ENCODE measurements at places on chromosomes 3 and 15.

GRCh38 chr3:9108876-9109567 lies 140.4 kb downstream of the SRGAP3 start:
- DNase-seq, result no peak

DNA sequence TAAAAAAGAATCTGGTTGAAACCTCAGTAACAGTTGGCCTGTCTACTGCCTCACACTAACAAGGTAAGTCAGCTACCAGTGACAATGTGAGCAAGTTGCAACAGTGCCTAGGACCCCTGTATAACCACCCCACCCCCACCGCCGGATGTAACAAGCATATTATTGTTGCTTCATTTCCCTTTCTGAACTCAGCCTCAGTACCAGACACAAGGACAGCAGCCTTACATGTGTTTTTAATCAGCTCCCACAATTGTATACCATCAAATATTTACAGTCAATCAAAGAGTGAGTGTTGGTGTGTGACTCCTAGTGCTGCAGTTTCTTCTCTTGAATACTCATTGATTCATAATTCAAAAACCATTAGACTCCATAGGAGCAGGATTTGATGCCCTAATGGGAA lies 96.4 kb downstream of the PYDC2 start:
- no peak for DNase-seq

DNA sequence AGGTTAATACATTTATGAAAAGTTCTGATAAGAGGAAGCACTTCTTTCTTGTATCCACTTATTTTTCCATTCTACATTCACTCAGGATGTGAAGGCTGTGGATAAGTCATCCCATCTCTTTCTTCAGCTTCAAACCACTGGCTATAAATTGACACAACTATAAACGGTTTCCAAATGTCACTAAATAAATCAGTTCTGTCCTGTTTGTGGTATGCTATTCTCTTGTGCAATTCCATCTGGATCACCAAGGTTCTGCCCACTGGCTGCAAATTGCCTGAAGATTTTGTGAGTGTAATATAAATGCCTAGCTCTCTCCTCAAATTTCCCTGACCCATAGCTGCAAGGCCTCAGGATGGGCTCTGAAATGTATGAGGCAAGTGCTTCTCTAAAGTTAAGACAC lies 7.1 kb upstream of the LMOD3 start:
- DNase-seq, result no peak

GRCh38 chr3:54122324-54123002 lies at the start of gene CACNA2D3:
Gene CACNA2D3, plus strand, starts transcription at chr3:54122552.
- no peak for DNase-seq

DNA sequence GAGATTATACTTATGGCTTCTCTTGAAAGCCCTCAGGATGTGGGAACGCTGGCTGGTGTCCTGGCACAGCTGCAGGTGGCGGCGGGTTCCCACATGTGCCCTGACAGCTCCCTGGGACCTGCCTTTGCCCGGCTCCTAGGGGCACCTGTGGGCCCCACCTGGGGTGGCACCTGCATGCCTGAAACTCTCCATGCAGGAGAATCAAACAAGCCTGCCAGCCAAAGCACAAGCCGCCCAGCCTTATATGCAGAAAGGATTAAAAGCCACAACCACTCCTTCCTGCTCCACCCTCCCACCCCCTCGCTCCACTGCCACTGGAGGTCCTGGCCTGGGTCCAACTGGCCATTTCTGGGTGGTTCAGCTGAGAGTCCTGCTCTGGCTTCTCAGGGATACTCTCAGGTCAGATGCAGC lies 18.1 kb downstream of the TRPM1 start:
- no peak for DNase-seq

GRCh38 chr3:34808287-34808686 lies 831.0 kb upstream of the ARPP21 start:
- DNase-seq, result no peak

- DNase-seq, result no peak
Observed at GRCh38 chr15:53807501-53807900, 48.0 kb upstream of the WDR72 start.

DNA sequence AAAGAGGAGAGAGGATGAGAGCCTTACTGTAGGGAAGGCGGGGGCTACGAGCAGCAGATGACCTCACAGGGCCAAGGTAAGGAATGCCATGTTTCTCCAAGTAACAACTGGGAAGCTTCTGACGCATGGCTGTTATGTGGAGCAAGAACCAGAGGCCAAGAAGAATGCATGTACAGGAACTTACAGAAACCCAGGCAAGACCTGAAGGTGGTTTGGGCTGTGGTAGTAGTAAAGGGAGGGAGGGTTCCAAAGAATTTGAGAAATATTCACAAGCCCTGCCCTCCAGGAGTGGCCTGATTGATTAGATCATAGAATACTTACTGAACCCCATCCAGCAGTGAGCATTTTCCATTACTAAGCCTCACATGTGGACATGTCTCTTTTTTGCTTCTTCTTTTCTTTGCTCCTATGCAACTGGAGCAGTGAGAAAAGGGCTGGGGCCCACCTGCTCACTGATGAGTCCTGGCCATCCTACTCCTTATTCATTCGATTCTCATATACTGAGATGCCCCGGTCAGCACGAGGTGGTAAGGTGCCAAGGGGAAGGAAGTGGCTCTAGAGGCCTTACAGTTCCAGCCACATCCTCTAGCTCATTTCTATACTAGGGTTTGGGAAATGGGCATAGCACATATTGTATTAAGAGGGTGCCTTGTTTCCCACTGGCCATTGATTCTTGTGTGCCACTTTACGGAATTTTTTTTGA lies 8.3 kb upstream of the SLC12A8 start:
- no peak for DNase-seq

GRCh38 chr15:29874977-29875376 lies 52.7 kb upstream of the TJP1 start:
- no peak for DNase-seq

- DNase-seq, result no peak
Observed at GRCh38 chr3:37700466-37701248, 161.0 kb upstream of the CTDSPL start.

- DNase-seq, result no peak
Observed at GRCh38 chr15:25054943-25055342, 100.2 kb downstream of the SNRPN start.

GRCh38 chr3:160374472-160374871 lies 24.6 kb downstream of the IFT80 start:
- DNase-seq, result no peak

- no peak for DNase-seq
Observed at GRCh38 chr3:48966876-48967361, 23.1 kb upstream of the P4HTM start.

DNA sequence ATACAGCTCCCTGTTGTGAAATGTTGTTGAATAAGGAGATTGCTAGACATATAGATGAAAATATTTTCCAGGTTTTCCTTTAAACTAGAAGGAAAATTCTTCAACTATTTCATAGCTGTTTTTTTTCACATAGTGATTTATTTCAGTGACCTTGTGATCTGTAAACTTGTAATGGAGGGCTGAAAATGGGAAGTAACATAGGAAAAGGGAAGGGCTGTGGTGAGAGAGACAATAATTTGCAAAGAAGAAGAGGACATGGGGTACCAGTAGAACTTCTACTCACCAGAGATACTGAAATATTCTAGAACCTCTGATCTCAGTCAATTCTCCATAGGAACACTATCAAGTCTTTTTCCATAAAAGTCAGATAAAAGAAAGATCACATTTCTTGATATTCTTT lies 60.4 kb downstream of the PLS1 start:
- DNase-seq, result no peak

DNA sequence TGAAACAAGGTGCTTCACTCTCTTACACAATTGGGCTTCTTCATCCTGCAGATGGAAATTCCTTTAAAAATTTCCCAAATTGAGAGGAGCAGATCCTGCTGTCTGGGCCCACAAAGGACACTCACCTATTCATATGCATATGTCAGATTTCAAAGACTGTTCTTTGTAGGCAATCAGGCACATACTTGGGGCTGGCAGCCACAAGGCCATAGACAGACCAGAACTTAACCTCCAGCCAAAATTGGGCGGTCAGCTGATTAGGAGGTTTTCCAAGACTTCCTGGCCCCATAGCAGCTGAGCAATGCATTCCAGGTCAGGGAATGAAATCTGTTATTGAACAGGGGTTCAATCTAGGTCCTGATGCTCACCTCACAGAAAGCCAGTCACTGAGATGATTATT lies 15.0 kb upstream of the HPS3 start:
- DNase-seq, result no peak

DNA sequence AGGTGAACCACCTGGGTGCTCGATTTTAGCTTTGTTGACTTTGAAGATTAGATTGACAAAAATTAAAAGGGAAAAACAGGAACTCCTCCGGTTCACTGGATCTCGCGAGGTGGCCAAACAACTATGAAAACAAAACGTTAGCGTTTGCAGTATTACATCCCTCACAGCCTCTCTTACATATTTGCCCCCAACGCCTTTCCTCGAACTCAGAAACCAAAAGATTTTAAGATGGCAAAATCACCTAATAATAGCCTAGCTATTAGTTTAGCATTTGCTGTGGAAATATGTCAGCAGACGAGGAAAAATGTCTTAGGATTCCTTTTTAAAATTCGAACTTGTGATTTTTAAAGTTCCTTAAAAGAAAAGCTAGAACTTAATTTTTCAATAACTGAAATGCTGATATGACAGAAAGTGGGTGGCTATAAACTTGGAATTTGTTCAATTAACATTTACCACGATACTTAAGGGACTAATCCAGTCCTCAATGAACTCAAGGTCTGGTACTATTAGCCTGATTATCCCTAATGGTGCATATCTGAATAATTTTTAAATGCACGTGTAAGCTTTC lies 491 bp upstream of the SENP7 start:
- no peak for DNase-seq

DNA sequence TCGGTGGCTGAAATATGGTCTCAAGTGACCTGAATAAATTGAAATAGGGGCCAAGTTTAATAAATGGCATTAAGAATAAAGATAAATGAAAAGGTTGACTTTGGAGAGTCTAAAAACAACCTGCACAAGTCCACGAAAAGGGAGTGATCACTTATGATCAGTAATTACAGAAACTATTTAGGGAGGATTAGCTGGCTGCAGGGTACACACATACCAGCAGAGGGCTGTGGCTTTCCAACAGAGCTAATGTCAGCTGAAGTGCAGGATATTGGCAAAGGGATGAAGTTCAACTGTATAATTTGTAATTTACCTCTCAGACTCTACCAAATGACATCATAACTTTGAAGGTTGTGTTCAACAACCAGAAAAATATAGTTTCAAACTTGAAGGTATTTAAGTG lies 86.8 kb downstream of the SYNPR start:
- DNase-seq, result no peak

DNA sequence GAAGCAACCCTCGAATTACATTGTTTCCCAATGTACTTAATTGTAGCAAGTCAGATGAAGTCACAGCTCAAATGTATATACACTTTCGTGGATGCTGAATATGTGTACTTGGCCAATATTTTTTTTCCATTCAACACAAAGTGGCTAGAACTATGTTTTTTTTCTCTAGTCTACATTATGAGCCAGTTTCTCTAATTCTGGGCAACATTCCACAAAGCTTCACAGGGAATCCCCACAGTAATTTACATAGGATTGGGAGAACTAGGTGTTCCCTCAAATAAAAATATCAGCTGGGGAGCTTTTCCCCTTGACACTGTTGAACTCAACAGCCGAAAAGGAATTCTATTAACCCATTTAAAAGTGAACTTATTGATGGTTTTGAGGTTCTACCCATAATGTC lies 493.1 kb downstream of the MECOM start:
- no peak for DNase-seq

- DNase-seq, result no peak
Observed at GRCh38 chr3:9390265-9390888, 7.0 kb upstream of the SETD5 start.

DNA sequence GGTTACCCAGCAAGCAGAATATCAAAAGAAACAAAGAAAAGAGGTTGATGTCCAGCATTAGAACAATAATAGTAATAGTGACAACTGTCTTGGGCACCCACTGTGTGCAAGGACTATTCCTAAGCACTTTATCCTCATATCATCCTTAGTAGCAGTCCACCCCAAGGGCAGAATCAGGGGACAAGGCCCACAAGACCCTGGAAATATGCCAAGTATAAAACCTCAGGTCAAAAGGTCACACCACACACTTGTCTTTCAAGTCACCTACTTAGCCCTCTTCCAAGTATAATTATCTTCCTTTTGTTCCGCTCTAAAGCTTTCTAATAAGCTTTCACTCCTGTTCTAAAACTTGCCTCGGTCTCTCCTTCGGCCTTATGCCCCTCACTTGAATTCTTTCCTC lies 124.0 kb upstream of the STT3B start:
- DNase-seq, result no peak

GRCh38 chr3:29314727-29315088 lies 33.8 kb downstream of the RBMS3 start:
- no peak for DNase-seq

DNA sequence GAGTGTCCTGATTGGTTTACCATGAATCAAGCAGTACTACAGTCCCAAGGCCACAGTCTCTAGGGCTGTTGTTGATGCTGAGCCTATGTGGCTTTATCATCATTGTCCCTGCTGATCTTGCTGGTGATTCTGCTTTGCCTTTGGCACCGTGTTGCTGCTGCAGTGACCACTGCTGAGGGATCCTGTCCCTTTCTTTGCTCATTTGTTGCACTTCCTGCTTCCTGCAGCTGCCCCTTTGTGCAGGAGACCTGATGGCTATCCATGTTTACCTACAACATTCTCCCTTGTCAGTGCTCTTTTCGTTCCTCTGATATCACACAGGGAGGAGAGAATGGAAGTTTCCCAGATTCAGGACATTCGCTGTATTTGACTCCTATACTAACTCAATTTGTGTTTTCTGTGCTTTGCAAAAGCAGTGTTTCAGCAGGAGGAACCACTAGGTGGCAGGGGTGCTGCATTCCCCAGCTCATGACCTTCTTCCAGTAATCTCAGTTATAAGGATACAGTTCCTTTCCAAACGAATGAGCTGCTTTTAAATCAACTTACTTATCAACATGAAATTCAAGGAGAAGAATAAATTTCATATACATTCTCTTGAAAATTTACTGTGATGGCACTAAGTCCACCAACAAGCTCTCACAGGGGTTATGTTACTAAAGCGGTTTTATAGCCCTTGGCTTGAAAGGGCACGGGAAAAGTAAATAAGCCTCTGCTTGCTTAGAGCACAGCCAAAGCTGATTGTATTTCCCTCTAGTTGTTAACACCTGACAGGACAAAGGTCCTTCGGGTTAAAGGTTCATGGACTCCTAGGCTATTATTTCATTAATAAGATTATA lies 9.7 kb upstream of the THUMPD3 start:
- no peak for DNase-seq

DNA sequence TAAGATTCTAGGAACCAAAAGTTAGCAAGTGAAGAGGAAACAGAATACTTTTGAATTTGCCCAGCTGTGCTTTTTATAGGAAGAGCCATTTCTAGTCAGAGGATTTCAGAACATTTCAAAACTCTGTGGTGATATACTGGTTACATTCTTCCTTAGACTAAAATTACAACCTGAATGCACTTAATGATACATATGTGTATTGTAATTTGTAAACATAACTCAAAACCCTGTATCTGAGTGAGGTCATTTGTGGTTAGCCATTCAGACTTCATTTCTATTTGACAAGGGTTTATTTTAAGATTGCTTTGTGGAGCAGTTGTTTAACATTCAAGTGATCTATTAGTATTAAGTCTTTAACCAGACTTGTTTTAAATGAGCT lies 59.4 kb upstream of the TRIM71 start:
- no peak for DNase-seq

GRCh38 chr3:53794597-53794996 lies 51.6 kb downstream of the CHDH start:
- no peak for DNase-seq

GRCh38 chr3:144032531-144033239 lies 61.1 kb downstream of the DIPK2A start:
- no peak for DNase-seq
